Activated T-helper 1 cell treated with anti-CD3 and anti-CD28 coated beads, Interleukin-2, amount 50 U/mL, for 16 hours (primary cell): ENCODE measurements at places on chromosomes 7 and 10.

- no peak for DNase-seq
Measured at GRCh38 chr7:43768887-43769272, 10.4 kb downstream of the BLVRA start.

GRCh38 chr7:128032605-128033235, 1.5 kb upstream of the LRRC4 start:
- DNase-seq, result no peak

GRCh38 chr7:137772316-137772715, 74.5 kb downstream of the DGKI start:
- no peak for DNase-seq

DNA sequence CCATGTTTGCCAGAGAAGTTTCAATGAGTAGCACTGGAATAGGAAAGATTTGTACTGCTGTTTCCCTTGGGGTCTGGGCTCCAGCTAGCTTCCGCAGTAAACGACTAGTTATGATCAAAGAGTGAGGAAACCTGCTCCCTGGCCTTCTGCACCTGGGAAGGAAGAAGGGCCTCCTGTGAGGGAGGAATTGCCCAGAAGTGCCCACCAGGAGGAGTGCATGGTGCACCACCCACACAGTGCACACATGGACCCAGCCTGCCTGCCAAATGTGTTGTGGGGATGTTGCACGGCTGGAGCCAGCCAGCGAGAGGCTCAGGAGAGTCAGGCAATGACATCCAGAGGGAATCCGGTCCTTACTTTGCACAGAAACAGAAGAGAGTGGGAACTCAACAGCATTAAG, 27.0 kb upstream of the FAM107B start:
- DNase-seq, result no peak

GRCh38 chr10:42769673-42770072, 12.9 kb upstream of the BMS1 start:
- DNase-seq, result no peak

DNA sequence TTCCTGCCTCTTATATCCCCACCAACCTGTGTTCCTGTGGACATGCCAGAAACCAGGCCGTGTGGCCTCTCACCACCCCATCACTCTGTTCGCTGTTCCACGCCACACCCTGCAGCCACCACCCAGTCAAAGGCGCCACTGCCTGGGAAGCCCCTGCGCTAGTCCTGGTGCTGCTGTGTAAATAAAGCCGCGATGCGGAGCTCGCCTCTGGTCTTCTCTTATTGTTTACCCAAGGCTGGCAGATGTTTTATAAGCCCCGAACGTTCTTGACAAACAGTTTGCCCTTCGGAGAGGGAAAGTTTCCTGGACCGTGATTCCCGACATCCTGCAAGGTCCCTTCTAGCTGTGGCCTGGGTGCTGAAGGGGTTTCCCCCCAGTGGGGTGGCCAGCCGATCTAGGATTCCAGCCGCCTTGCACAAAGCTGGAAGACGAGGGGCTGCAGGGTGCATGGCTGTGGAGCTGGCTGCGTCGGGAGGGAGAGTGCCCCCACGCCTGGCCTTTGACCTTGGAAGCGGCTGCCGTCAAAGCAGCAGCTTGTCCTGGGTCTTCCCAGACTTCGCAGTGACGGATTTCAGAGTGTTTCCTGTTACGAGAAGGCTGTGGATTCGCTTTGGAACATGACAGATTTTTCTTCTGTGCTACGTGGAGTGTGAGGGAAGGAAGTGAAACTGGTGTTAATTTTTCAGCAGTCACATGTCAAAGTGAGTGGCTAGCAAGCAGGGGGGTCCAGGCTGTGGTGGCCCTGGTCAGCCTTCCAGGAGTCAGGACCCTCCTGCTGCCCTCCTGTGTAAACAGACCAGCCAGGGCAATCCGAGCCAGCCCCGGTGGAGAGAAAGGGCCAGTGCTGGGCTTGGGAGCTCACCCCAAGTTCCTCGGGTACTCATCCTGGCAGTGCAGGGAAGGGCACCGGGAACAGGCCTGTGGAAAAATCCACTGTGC, 61.6 kb downstream of the LHPP start:
- no peak for DNase-seq

DNA sequence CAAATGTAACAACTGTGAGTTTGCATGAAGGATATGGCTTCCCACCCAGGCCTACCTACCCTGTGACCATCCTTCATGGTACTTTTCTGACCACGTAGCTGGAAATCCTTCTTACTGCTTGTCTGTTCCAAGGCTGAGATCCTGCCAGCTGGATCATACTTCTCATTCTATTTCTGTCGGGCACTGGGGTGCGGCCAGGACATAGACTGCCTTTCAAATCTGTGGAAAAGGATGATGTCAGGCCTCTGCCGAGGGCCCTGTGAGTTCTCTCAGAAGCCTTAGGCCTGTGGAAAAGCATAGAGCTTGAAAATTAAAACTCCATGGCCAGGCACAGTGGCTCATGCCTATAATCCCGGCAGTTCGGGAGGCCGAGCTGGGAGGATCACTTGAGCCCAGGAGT, 10.0 kb downstream of the VWC2 start:
- DNase-seq, result no peak

- DNase-seq, result no peak
Measured at GRCh38 chr10:89550509-89550908, 15.1 kb upstream of the SLC16A12 start.

GRCh38 chr10:119222537-119222936, 15.2 kb downstream of the GRK5 start:
- no peak for DNase-seq

DNA sequence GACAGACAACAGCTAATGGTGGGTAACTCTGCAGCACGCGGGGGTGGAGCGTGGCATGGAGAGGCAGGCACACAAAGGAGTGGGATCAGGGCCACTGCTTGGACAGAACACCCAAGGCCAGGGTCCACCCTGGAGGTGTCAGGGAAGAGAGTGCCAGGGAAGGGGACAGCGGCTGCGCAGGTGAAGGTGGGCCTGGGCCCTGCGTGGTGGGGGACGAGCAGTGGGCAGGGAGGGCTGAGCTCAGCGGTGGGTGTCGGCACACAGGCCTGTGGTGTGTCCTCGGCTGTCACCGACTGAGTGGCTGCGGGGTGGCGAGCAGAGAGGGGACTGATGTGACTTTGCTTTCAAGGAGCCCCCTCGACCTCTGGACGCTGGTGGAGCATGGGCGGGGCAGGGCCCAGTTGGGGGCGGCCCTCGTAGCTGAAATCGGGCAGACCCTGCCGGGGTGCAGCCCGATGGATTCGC, 8.4 kb upstream of the SCART1 start:
- DNase-seq, result no peak

GRCh38 chr10:36738738-36739431, 386.5 kb upstream of the ANKRD30A start:
- no peak for DNase-seq

- no peak for DNase-seq
Measured at GRCh38 chr10:124619802-124620490, 124.2 kb downstream of the FAM53B start.

GRCh38 chr7:157495594-157495993, 158.8 kb downstream of the DNAJB6 start:
- no peak for DNase-seq

DNA sequence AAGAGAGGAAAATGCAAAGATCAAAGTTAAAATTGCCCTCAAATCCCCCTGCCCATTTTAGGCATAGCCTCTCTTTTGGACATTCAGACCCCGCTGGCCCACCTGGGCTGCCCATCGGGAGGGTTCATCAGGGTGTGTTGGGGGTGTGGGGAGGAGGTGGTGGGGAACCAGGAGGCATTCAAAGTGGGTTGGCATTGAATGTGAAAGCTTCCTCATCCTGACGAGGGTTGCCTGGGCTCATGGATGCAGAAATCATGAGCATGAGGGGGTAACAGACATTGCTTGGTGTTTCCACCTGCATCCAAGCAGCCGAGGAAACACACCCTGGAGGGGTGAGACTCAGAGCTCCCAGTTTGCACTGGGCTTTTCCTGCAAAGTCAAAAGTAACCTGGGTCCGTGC, 20.6 kb downstream of the BTBD16 start:
- DNase-seq, result no peak

DNA sequence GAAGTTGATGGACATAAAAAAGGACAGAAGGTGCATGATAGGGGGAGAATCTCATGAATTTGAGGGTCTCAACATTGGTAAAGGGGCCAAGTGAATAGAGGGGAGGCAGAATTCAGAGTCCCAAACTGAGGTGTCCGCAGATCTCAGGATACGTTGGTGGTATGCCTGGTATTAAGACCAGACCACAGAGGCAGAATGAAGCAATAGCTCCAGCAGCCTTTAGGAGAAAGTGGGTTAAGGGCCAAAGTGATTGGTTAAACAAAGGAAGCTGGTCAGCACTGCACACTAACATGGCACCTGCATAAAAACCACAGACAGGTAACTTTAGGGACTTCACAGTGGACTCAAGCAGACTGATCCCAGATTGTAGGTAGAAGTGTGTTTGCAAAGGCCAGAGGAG, 37.5 kb downstream of the MEST start:
- DNase-seq, result no peak

DNA sequence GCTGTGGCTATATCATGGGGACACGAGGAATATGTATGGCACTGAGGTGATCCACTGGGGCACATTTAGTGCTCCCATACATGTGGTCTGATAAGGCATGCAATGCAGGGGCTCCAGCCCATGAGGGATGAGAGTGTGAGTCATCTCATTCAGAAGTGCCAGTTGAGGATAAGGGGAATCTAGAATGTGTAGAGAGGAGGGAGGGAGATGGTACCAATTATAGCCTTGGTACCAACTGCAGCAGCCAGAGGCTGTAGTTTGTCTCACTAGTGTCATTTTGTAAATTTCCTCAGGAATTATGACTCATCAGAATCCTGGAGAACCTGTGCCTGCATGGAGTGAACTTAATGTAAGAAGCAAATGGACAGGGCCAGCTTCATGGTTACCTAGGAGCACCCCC, 46.2 kb downstream of the LAMB4 start:
- no peak for DNase-seq

- no peak for DNase-seq
Measured at GRCh38 chr10:80199828-80200227, 5.5 kb downstream of the ANXA11 start.

- no peak for DNase-seq
Measured at GRCh38 chr10:78768876-78769275, 299.9 kb upstream of the ZMIZ1 start.

GRCh38 chr10:97771055-97771891, 526 bp downstream of the SFRP5 start:
- no peak for DNase-seq
